ENCODE measurements at places on chromosomes 12 and 14.

- DNase-seq: no peak
These were observed 36.5 kb downstream of the FBXO33 start for GRCh38 chr14:39395555-39396254.

GRCh38 chr12:7441216-7441615 lies 2.7 kb downstream of the CD163L1 start:
- no peak for DNase-seq

GRCh38 chr12:26028953-26029735 lies 70.7 kb downstream of the RASSF8 start:
- DNase-seq: no peak

- DNase-seq: no peak
These were observed 31.9 kb downstream of the GUCY2C start for GRCh38 chr12:14664434-14665023.

- no peak for DNase-seq
These were observed 7.9 kb upstream of the PUS1 start for GRCh38 chr12:131920902-131921840.

DNA sequence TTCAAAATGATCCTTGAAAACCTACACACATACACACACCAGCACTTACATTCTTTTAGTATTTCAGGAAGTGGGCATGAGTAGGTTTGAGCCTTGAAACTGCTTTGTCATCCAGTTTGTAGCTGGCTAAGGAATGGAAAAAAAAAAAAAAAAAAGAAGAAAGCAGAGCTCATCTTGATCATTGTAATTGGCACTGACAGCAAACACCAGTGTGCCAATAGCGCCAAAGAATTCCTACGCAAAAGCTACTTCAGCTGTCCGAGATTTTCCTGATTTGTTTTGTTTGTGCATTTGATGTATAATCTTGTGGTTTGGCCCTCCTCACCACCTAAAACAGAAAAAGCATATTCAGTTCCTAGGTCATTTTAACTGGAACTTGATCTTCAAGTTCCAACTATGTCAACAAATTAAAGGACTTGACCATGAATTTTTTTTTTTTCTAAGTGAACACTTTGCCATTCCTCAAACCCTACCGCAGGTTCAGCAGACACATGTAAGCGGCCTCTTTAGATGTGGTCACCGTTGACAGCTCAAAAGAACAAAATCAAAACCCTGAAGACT lies 57.3 kb downstream of the FLRT2 start:
- DNase-seq: no peak

DNA sequence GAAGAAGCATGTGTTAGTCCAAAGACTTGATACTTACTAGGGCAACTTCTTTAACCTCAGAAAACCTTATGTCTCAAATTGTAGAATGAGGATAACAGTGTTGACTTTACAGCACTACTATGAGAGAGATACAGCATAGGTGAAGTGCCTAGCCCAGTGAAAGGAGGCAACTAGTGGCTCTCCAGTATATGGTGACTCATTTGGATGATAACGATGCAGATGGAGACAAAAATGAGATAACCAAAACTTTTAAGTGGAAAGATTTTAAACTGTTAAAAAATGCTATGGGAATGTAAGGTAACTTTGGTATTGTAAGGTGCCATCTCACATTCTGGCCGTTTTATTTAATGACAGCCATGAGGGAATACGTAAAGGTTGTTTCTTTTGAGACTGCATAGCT lies 2.7 kb downstream of the PHC1 start:
- no peak for DNase-seq

- DNase-seq: no peak
These were observed 35.6 kb downstream of the CHGA start for GRCh38 chr14:92958373-92959188.

GRCh38 chr12:13227191-13227590 lies 30.7 kb downstream of the EMP1 start:
- no peak for DNase-seq

DNA sequence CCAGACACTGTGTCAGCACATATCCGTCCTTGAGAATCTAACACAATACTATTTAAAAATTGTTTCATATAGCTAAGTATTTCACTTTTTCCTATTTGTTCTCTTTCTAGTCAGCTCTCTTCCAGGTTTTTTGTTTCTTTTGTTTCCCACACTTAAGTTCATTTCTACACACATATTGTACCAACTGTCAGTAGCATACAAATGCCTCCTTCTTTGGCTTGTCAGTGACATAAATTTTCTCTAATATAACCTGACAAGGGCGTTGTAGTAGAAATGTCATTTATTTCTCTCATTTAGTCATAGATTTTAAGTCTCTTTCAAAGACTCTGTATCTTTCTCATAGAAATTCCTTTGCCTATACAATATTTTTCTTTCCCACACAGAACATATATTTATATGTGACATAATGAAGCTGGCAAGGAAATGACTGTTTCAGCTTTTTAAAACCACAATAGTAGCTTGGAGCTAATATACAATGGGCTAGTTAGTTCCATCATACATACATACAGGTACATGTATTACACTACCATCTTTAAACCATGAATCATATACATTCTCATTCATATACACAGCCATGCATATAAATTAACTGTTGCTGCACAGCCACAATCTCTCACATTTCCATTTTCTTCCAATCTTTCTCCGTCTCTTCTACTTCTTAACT lies 42.3 kb upstream of the EPS8 start:
- no peak for DNase-seq

GRCh38 chr12:101697930-101698799 lies 725 bp downstream of the CHPT1 start:
- no peak for DNase-seq

DNA sequence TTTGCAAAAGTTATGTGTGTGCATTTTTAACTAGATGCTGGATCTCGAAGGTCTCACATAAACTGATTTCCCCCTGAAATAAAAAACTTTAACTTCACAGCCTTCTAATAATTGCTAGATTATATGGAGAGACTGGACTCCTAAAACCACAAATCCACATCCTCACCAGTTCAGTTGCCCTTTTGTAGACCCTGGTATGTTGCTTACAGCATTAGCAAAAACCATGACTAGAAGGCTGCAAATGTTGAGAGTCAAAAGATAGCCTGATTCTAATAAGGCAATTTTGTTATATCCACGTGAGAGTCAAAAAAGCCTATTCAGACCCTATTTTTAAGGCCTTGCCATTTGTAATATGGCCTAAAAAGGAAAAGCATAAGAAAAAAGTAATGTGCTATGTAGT lies 37.4 kb downstream of the RASSF8 start:
- DNase-seq: no peak

GRCh38 chr14:32846821-32847365 lies 91.8 kb upstream of the NPAS3 start:
- no peak for DNase-seq

GRCh38 chr12:55720071-55720564 lies at the start of gene RDH5:
Gene RDH5 (plus strand): TSS chr12:55720393. CDS start chr12:55721185, 792 bp downstream.
- DNase-seq: no peak

GRCh38 chr12:9243999-9244649 lies 35.9 kb upstream of the PZP start:
- no peak for DNase-seq

DNA sequence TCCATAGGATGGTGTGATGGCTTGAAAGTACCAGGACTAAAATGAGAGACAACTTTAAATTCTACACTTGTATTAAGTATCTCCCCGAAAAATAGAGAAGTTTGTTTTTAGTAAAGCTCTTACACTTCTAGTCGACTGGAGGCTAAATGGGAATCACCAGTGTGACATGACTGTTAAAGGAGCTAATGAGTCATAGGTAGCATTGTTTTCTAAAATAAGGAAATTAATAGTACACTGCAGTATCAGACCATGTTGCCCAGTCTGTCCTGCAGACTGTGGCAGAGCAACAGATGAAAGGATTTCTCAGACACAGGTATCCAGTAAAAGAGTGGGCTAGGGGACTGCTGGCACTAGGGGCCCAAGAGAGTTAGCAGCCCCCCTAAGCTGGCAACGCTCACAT lies 140.1 kb downstream of the TMEM117 start:
- no peak for DNase-seq

DNA sequence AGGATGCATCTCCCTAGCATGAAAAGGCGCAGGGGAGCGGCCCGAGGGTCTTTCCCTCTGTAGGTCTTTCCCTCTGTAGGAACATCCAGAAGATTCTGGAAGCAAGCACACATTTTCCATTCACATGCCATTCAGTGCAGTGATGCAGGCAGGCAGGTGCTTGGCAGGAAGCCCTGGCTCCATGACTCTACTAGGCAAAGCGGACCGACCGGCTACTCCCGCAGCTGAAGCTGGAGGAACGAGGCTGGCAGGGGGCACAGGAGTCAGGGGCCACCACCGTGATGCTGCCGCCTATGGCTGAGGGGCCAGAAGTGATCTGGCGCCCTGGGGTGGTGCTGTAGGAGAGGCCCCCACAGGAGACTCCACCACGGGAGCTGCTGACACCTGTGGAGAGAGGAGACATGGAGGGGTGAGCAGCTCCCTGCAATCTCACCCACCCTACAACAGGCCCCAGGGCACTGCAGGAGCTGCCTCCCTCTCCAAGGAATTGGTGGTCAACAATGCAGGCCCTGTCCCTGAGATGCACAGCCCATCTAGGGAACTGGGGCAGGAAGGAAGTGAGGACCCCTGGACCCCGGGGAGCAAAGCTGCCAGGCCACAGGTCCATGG lies 6.5 kb downstream of the KRT85 start:
- no peak for DNase-seq

DNA sequence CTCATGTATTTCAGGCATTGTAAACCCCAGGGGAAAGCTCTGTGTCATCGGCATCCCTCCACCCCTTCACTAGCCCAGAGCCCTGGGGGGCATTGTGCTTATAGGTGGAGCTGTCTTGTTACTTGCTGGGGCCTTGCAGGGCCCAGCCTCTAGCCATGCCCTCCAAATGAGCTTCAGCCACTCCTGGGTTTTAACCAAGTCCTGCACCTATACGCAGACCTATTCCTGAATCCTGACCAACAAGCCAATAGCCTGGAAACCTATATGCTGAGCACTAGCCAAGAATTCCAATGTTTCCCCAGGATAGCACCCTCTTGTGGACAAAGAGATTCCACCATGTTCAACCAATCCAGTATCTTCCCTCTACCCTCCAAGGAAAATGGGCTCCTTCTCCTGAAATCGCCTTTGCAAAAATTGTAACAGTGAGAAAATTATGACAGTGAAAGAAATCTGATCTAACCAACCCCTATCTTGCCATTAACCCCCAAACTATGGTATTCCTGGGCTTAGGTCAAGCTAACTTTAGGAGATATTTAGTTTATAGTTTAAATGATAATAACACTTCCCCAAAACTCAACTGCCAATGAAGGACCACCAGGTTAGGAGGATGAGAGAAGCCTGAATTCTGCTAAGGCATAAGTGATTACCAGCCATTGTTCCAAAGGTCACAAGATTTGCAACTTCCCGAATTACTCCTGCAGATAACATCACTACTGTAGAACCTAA lies 55.5 kb downstream of the TTC7B start:
- no peak for DNase-seq

- DNase-seq: no peak
These were observed 72.7 kb downstream of the RIN3 start for GRCh38 chr14:92585981-92586937.

DNA sequence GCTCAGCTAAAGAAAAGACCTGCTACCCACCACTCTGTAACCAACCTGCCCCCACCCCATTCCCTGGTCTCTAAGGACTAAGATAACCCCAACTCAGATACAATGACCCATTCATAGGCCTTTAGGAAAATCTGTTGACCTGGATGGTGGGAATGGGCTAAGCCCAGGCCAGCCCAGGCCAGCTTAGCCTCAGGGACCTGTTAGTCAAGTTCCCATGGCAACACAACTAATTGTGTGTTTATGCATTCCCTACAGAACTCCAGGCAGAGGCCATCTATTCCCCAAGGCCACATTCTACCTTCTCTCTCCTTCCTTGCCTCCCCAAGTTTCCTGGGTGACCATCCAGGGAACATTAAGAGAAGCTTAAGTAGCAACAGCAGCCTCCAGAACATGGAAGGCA lies 16.1 kb upstream of the KRT8 start:
- no peak for DNase-seq

- no peak for DNase-seq
These were observed 15.2 kb downstream of the ADCY6 start for GRCh38 chr12:48773686-48774085.

- no peak for DNase-seq
These were observed 257.3 kb upstream of the PLEKHG7 start for GRCh38 chr12:92445253-92446082.

DNA sequence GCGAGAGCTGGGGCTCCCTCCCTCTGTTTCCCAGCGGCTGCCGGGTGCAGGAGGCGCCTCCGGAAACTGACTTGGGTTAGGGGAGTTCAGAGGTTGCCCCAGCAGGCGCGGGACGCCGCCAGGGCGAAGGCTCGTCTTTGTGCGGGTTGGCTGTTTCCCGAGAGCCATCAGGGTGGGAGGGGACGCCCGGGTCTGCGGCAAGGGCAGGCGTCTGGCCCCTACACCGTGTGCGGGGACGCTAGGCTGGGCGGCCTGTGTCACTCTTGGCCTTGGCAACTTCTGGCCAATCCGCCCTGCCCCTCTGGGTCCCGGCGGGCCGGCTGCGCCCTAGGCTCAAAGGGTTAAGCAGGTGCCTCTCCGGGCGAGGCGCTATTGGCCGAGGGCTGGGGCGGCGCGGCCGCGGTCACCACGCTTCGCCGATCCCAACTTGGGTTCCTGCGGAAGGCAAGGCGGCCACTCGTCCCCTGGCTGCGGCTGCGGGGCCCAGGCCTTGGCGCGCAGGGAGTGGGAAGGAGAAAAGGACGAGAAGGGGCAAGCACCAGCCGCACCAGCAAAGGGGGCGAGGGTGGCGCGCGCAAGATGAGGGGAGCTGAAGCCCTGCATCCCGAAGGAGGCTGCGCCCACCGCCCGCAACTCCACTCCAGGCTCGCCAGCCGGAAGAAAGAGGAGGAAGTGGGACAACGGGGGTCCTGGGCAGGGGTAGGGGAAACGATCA lies 5.6 kb upstream of the NPAS3 start:
- DNase-seq: no peak

DNA sequence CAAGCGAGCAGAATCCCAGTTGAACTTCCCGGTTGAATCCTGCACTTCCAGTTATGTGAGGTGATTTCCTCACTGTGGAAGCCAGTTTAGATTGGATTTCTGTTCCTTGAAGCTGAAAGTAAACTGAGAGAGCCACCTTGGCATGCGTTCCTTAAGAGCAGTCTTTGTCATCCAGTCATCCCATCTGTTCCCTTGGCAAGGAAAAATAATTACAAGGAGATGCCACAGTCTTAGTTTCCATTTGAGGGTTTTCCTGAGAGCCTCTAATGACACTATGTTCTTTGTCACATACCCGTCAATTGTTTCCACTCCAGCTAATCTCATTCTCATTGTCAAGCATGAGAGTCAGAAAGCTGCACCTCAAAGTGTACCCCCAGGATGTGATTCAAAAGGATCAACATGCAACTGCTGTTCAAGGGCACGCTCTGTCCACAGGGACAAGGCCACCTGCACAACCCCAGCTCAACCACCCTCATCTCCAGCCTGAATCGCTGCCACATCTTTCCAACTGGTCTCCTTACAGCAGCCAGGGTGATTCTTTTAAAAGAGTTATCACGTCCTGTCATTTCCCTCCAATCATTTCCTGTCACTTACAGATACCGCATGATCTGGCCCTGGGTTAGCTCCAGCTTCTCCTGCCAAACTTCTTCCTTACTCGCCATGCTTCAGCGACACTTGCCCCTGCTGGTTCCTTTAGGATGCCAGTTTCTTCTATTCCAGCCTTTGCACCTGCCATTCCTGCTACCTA lies 18.0 kb upstream of the TCP11L2 start:
- no peak for DNase-seq

GRCh38 chr12:129381715-129382114 lies 522.1 kb downstream of the TMEM132D start:
- no peak for DNase-seq

GRCh38 chr12:56330936-56331490 lies 2.8 kb downstream of the PAN2 start:
- no peak for DNase-seq
